ENCODE measurements at places on chromosomes 7 and 10.

DNA sequence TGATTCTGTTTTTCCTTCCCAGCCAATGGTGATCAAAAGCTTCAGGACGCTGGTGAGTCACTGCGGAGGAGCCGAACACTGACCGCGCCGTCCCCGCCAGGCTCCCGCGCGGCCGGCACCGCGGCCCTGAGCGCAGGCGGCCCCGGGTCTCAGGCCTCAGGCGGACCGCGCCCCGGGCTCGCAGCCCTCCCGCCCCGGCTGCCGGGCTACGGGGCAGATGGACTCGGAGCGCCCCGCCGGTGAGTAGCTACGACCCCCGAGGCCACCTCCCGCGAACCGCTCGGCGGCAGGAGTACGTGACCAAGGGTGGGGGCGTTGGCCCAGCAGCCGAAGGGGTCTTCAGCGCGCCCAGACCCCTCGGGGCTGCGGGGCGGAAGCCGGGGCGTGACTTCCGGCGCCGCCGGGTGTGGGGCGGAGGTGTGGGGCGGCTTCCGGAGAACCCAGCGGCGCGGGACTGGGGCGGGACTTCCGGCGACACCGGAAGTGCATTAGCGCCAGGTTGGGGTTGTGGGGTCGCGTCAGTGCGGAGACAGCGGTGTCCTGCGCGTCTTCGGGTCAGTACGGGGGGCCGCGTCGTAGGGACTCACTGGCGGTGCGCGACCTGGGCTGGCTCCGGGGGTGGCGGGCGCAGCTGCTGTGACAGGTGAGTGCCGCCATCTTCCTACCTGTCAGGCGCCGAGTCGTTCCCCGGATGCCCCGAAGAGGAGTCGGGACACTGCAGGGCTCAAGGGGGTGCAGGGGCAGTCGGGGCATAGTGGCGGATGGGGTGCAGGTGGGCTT, at the start of gene WDR37:
Gene WDR37 (plus strand): TSS at position 60 of the 780 bp plus-strand sequence. CDS start 15,771 bp downstream, outside the sequence.
- peak; percentile 79 for DNase-seq

DNA sequence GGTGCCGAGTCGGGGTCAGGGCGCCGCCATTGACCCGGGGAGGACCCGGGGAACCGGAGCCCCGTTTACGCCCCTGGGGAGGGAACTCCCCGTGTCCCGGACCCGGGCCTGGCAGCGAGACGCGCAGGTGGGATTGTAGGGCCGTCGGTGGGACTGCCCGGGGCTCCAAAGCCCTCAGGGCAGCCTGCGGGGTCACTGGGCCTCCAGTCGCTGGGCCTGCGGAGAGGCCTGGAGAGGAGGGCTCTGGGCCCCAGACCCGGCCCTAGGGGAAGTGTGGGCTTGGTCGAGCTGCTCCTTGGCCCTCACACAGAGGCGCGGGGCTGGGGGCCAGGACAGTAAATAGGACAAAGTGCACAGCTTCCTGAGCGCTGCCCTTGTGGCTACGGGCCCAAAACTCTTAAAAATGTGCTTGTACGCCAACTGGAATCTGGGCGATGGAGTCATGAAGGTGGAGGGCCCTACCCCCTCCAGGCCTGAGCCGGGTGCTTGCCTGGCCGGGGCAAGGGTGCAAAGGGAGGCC, 657 bp downstream of the ECHDC3 start:
- DNase-seq: no peak

DNA sequence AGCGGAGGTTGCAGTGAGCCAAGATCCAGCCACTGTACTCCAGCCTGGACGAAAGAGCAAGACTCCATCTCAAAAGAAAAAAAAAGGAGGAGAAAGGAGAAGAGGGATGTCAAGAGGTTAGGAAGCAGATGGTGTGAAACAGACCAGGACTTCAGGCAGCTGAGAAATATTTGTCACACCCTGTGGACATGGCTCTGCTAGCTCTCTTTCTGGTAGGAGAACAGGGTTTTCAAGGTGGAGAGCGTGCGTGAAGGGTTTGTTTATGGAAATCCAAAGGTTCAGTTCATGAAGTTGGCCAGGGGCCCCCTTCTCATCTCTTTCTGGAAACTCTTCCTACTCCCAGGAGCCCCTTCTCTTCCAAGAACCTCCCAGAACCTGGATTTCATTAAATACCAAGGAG, 110.8 kb upstream of the GALNT17 start:
- no peak for DNase-seq

GRCh38 chr10:34075254-34075926, 739.7 kb downstream of the PARD3 start:
- DNase-seq: no peak

DNA sequence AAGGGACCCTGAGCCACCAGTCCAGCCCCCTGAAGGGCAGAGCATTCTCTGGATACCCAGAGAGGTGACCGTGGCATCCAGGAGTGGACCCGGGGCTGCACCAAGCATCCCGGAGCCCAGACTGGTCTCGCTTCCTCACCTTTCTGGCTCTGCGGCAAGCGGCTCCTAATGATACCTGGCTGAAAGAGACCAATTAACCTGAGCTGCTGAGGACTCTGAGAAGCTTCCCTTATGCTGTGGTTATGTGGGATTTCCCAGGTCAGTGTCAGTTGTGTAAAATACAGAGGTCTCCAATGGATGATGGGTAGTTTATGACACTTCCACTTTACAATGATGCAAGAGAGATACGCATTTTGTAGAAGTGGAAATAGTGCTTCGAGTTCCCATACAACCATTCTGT, 51.5 kb downstream of the PFKFB3 start:
- no peak for DNase-seq
